ENCODE measurements at places on chromosomes 16 and 17.
A peak's percentile ranks its signal among the peaks of the same experiment; 100 is the strongest.

GRCh38 chr17:76585649-76586593 lies at the start of gene ST6GALNAC2:
TSS of gene ST6GALNAC2 (minus strand) at chr17:76585860. CDS start at chr17:76585808, 52 bp downstream.
- peak; percentile 83 for DNase-seq

DNA sequence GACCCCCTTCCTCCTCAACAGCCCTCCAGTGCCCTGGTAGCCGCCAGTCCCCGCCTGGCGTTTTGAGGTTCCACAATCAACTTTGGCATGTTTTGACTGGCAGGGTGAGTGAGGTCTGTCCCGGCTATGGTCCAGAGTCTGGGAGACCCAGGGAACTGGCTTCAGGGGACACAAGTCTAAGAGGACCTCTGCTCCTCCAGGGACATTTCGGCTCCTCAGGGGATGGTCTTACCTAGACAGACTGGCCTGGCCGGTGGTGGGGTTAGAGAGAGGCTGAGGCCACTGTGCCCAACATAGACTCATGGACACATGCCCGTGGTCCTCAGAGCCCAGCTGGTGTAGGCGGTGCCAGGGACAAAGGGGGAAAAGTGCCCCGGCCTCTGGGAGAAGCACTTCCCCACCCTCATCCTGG lies 2.2 kb downstream of the TMC8 start:
- DNase-seq: no peak

GRCh38 chr16:87635541-87636049 lies 33.3 kb downstream of the JPH3 start:
- DNase-seq: peak; percentile 58

DNA sequence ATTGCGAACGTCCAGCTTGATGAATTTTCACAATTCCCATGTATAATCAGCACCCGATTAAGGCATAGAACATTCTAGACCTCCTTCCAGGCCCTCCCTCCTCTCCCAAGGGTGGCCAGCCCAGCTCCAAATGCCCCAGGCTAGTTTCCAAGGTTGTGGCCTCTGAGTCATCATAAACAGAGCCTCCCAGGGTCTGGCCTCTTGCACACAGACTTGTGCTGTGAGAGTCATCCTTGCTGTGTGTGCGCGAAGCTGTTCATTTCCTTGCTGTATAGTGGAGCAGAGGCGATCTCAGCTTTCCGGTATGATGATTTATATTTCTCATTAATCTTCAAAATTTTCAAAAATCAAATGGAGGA lies 20.5 kb upstream of the JPH3 start:
- DNase-seq: peak; percentile 63

- no peak for DNase-seq
Observed at GRCh38 chr16:75222271-75222783, 3.5 kb downstream of the CTRB1 start.

- DNase-seq: no peak
Observed at GRCh38 chr17:37813751-37814150, 68.9 kb upstream of the HNF1B start.

DNA sequence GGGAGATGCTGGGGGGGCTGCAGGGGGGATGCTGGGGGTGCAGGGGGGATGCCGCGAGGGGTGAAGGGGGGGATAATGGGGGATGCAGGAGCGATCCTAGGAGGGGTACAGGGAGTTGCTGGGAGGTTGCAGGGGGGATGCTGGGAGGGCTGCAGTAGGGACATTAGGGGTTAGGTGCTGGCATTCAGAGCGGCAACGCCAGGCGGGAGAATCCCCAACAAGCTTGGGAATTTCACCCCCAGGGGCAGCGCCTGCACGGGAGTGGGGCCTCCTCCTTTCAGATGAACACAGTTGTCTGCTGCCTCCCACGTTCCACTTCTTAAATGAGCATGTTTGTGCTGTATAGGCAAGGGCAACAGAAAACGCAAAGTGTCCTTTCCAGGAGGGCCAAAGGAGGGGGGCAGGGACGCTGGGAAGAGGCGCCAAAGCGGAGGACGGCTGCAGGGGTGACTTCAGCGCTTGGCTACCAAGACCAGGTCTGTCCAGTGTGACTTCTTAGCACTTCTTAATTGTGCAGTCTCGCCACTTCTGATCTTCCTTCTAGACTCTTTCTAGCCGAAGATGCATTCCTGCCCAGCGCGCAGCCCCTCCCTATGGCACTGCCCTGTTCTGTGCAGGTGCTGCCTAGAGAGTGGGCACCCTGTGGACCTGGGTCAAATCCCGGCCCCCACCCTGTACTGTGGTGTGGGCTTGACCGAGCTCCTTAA lies 2.0 kb upstream of the SLC6A4 start:
- DNase-seq: no peak

GRCh38 chr17:1481736-1482135 lies 10.8 kb downstream of the MYO1C start:
- DNase-seq: no peak

DNA sequence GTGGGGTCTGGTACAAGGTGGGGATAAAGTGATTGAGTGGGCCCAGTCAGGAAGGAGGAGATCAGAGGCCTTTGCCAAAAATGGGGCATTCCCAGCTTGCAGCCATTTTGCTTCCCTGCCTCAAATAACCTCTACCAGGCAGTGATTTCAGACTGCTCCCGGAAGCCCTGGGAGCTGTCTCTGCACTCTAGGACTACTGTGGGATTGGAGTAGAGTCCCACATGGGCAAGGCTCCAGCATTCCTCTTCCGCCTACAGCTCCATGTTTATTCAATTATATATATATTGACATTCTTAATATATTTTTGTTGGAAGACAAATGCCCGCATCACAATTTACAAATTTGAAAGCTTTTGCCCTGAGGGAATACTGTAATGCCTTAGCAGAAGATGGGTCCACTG lies 13.5 kb downstream of the SUPT6H start:
- no peak for DNase-seq

GRCh38 chr17:66088173-66088572 lies 103.8 kb downstream of the CEP112 start:
- DNase-seq: no peak

- no peak for DNase-seq
Observed at GRCh38 chr16:1666316-1666715, 11.8 kb upstream of the JPT2 start.

DNA sequence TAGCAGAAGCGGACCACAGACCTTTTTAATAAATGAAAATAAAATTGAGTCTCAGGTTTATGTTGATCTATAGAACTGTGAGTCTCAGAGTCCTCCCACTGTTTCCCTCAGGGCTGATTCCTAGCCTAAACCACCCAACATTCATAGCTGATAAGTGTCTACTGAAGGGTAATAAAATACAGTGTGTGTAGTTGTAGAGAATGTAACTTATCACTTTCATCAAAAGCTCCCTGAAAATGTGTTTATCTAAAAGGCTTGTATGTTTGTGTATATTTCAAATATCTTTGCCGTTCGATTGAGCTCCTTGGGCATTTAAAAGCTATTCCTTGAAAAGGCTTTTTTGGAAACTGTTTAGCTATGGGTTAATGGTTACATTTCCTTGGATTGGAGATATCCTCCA lies 740.3 kb upstream of the SOX9 start:
- DNase-seq: no peak

GRCh38 chr16:63655846-63656245 lies 1466.0 kb downstream of the CDH11 start:
- no peak for DNase-seq

DNA sequence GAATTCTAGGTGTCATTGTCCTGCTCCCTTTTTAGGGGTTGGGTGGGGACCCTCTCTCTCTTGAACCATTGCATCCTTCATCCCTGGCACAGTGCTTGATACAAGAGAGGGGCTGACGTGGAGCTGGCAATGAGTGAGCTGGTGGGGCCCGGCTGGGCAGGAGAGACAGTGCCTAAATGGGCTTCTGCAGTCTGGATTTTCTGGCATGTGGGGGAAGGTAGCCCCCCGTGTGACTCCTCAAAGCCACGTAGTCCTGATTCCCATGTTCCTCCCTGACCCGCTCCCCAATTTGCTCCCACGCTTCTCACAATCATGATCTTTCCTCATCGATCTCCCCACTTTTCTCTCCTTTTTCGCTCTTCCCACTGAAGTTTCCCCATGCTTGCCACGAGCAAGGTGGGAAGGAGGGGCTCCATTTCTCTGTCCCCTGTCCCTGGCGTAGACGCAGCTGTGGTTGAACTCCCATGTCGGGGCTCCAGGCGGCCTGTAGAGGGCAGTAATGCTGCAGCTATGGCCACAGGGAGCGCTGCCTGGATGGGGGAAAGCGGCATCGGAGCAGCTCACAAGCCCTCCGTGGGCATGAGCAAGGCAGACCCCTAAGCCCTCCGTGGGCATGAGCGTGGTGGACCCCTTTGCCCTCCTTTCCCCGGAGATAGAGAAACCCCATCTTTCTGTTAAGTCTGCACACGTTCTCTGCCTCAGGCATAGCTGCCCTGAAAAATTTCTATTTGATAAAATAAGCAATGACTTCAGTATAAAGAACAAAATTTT lies 47.5 kb downstream of the HAPSTR1 start:
- DNase-seq: peak; percentile 82

DNA sequence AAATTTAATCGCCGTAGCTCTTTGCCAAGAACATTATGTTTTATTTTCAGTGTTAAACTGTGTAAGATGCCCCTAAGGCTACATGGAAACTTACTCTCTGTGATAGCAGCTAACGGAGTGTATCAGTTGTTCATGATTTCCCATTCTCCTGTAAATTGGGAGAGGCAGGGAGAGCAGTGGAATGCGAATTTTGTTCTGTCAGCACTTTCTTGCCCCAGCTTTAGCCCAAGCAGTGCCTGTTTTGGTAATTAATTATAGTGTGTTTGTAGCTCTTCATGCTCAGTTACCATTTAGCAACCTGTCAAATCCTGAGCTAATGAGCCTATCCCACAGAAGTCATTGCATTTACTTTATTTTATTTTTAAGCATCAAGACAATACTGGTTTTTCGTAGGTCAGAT lies 475.1 kb upstream of the RBFOX1 start:
- no peak for DNase-seq

DNA sequence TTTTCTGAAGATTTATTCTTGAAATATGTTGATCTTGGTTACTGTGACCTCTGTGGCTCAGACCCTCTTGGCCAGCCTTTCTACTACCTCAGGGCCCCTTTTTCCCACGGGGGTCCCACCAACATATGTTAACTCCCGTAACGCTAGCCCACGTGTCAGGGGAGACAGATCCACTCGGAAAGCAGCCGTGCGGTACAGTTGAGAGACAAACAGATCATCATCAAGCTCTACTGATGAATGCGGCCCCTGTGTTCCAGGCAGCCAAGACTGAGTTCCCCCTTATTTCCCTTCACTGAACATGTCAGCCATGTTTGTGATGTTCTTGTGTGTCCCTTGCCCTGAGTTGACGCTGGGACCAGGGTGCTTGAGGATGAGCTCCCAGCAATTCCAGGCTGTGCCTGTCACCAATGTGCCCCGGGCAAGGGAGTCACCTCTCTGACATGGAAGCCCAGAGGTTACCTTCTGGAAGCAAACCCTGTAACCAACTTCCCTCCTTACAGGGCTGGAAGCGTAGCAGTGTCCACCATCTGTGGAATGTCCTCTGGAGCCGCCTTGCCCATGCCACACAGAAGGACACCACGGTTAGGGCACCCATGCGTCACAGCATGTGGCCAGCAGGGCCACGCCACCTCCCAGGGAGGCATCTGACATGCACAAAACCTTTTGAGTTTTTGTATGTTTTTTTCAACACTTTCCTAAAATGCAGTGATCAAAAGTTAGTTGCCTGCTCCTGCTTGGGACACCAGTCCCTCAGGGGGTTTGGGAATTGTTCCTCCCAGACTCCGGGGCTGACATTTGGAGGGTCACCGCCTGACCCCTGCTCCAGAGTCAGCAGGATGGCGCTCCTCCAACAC lies 193.7 kb upstream of the CHMP6 start:
- no peak for DNase-seq

DNA sequence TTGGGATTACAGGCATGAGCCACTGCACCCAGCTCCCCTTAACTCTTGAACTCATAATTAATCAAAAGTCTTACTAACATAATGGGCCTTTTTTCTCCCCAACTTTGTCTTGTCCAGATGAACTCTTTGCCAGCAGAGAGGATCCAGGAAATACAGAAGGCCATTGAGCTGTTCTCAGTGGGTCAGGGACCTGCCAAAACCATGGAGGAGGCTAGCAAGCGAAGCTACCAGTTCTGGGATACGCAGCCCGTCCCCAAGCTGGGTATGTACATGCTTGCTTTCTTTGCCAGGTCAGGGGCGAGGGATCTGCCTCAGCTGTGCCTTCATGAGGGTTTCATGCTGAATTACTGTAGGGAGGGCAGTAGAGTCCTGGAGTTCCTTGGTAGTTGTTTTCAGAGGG lies 25.3 kb downstream of the NMT1 start:
- no peak for DNase-seq

DNA sequence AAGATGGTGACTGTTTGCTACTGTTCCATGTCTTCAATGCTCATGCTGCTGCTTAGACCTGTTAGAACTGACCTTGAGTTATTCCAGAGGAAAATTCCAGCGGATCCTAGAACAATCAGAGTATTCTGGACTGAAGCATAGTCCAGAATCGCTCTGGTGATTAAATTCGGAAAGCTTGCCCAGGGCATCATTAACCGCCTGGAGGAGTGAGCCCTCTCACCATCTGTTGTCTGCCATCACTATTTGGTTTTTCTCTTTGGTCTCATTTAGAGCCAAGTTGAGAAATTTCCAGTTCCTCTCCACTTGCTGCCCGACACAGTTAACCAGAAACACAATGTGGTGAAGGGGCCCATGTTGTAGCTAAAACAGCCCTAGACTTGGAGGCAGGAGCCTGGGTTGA lies 104.1 kb downstream of the BMERB1 start:
- DNase-seq: no peak

GRCh38 chr17:31096106-31096436 lies 1.3 kb downstream of the NF1 start:
- DNase-seq: no peak

- DNase-seq: no peak
Observed at GRCh38 chr16:8087597-8088289, 502.6 kb downstream of the TMEM114 start.

DNA sequence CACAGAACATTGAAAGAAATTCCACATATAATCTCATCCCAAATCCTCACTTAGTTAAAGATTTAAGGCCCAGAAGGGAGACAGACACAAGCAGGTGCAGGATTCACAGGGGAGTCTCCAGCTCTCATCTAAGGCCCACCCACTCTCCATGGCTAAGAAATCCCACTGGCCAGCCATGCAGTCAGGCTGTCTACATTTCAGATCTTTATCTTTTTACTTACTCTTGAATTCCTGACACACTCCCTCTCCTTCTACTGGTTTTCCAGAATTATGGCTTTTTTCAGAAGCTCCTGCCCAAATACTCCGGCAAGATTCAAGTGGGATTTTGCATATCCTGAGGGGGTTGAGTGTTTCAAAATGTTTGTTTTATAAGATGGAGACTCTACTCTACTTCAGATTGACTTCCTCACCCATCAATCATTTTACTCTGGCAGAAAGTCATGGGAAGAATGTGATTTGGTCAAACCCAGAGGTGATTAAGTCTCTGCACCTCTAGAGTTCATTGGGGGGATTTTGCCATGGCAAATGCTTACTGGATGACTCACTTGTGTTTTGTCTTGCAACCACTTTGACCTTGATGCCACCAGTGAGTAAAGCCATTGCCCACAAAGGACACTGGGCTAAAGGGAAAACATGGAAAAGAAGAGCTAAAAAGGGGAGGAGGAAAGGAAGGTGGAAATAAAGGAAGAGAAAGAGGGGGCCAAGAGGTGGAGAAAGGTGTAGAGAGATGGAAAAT lies 688.8 kb upstream of the SALL1 start:
- no peak for DNase-seq

All from hepatocyte (in vitro differentiated cells).